Stimulated activated CD4-positive, alpha-beta T cell treated with anti-CD3 and anti-CD28 coated beads, Interleukin-1b, Interleukin-23, amount 100 ng/mL, for 1 hour (primary cell): ENCODE measurements at places on chromosomes 7 and 10.

DNA sequence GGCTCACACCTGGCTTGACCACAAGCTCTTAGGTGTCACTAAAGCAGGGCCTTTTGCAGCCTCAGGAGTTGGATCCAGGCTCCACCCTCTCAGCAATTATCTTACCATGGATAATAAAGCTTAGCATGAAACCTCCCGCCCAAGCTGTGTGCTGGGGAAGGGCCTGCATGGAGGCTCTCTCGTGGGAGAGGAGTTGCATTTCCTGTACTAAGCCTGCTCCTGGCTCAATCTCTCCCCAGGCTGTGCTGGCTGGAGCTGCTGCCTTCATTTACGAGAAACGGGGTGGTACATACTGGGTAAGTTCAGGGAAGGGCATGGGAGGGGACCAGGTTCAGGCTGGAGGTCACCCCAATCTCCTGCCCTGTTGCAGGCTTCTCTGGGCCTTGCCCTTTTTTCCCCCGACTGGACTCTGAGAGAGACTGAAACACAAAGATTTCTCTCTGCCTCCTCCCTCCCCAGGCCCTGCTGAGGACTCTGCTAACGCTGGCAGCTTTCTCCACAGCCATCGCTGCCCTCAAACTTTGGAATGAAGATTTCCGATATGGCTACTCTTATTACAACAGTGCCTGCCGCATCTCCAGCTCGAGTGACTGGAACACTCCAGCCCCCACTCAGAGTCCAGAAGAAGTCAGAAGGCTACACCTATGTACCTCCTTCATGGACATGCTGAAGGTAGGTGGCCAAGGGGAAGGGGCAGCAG, 2.7 kb downstream of the TMEM176A start:
- no peak for DNase-seq

GRCh38 chr7:20200361-20200760, 16.8 kb downstream of the MACC1 start:
- no peak for DNase-seq

DNA sequence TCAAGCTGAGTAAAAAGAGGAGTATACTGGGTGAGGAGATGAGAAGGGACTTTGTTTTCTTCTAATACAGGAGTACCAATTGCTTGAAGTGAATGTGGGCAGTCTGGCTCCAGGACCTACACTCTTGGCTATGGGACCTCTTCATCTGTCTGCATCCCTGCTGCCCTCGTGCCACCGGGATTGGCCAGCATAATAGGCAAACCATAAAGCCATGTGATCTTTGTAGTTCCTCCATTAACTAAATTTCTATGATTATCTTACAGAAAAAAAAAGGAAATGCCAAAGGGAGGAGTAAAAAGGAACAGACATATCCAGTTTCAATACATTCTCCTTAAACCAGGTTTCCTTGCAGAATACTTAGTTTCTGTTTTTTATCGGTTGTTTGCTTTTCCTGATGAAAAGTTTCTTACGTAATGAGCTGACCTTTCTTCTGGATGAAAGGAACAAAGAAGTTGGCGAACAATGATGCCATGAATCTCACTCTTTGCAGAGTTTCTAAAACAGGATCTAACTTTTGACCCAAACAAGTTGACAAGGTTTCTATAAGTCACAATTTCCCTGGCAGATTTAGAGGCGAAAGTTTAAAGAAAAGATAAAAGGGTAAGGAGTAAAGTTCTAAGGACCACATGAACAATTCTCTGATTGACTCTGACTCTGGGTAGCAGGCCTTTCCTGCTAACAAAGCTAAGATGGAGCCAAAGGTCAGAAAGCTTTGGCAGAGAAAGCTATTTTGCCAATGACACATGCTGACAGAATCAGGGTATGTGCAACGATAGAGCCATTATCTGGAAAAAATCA, 54.1 kb downstream of the LAMB1 start:
- no peak for DNase-seq

DNA sequence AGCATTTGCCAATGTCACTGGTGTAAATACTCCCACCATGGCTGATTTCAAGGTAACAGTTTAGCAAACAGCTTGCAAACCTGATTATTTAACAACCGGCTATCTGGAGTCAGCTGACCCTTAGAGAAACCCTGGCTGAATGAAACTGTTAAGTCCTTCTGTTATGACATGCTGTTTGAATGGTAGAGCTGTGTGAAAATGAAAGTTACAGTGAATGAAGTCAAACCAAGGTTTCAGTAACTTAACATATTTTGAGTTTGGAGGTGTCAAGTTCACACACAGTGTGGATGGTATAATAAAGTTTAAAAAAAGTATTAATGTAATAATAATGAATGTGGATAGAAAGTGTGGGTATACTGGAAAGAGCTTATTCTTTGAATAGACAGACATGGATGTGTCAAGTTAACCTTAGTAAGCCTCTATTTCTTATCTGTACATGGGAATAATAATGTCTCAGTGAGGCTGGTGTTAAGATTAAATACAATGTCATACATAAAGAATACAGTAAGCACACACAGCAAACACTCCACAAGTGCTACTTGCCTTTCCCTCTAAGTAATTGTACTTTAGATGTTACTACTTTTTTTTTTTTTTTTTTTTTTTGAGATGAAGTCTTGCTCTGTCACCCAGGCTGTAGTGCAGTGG, 150.4 kb downstream of the TAX1BP1 start:
- no peak for DNase-seq

DNA sequence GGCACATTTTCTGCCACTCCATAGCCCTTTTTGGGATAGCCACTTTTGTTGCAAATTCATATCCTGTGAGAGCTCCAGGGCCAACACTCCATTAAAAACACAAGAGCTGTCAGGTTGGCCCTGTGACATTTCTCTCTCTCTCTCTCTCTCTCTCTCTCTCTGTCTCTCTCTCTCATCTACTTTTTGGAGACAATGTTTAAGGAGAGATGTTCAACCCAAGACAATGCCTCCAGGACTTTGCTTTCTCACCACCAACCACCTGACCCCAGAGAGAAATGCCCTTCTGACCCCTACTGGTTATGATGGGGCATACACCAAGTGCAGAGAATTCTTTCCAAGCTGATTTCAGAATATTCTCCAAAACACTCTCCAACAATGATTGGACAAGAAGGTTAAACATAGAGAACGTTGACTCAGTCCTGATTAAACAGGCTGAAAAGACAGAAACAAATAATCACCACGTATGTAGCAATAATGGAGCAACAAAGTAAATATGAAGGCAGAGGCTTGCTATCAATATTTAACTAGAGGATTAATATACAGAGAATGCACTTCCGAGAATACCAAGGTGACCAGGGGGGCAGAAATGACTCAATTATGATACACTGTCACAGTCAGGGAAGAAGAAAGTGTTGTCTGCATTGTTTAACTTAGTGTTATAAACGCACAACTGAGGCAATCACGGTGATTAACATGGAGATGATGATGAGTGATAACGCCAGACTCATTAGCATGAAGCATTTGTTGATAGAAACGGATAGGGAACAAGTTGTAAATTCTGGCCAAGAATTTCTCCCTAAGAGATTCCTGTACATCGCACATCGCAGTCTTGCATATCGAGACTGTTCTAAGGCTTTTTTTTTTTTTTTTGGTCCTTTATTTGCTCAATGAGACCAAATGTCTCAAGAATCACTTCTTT, 178.5 kb downstream of the NRP1 start:
- no peak for DNase-seq

GRCh38 chr7:93432130-93432529, 142.4 kb downstream of the CALCR start:
- no peak for DNase-seq

- DNase-seq = no peak
These were observed 73.7 kb upstream of the SKAP2 start for GRCh38 chr7:26937939-26938623.

DNA sequence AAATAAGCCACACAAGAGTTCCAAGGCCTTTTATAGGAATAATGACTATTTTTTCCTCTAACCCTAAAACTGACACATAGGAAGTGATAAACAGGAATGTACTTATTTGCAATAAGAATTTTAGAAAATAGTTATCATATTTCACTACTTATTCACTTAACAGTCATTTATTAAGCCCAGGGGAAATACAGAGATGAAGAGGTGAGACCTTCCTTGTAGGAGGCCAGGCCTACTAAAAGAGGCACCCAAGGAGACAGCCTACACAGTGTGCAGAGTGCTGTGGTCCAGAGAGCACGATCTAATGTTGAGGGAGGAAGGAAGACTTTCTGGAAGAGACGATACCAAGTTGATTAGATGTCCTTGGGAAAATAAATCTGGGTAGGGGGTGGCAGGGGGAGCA, 45.0 kb upstream of the PPP1R3C start:
- no peak for DNase-seq

GRCh38 chr7:100351657-100352058, 6.3 kb upstream of the PILRB start:
- no peak for DNase-seq

- no peak for DNase-seq
These were observed 96.6 kb downstream of the PTPRE start for GRCh38 chr10:128003521-128003920.

DNA sequence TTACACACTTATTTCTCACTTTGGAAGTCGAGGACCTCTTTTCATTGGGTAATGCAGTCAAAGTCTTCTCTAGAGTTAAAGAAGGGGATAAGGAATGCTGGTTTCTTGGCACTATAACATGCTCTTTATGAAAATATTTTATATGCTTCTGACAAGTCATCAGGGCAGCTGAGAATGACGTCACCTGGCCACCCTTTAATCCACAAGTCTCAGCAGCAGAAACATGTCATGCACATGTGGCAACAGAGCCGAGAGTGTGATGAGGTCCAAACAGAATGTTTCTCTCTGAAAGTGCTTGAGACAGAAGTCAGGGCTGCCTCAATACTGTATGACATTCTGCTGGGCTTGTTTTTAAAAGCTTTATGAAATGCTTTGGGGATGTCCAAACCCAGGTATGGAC, 63.5 kb upstream of the C10orf90 start:
- DNase-seq = no peak

DNA sequence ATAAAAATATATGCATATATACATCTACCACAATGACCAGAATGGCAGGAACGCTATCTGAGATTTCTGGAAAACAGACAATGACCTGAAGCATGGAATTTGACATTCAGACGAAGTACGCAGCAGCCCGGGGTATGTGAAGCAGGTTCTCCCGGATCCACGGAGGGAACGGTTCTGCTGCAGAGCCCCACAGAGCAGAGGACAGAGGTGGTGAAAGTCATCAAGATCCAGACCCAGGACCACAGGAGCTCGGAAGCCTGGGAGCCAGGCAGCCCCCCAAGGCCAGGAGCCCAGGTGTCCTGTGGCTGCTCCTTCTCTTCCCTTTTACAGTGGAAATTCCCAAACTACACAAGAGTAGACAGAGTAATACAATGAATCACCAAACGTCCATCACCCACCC, 42.1 kb upstream of the DNAAF5 start:
- no peak for DNase-seq

- no peak for DNase-seq
These were observed 764 bp upstream of the TCF7L2 start for GRCh38 chr10:112949143-112949823.

DNA sequence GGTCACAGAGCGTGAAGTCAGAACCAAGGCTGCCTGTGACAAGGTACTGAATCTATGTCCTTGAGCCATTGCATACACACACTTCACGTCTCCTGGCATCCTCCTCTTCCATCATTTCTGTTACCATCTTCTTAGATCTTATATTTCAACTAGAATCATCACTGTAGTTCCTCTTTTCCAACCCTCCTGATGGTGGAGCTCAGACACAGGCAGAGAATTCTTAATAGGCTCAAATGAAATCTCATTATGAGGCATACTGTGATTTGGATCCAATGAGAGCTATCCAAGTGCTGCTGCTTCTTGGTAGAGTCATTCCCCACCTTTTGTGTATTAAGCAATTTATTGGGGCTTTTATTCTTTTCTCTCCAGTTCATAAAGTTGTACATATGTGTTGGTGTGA, 113.2 kb downstream of the CALCR start:
- no peak for DNase-seq

DNA sequence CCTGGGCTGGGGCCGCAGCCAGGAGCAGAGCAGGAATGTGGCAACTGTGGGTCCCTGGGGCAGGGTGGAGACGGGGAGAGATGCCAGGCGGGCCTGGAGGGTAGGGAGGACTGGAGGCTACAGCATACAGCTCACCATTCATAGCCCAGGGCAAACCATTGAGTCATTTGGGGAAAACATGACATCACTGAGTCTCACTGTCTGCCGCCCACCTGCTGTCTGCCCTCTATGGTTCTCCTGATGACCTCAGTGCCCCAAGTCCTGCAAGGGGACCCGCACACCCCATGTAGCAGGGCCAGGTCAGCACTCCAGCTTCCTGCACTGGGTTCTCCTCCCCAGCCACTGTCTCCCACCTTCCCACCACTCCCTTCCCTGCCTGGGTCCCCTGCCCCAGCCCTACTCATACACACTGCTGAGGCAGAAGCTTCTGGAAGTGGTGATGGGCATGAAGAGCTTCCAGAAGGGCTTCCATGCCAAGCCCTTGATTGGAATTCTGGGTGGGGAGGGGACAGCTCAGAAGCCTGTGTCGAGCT, 10.4 kb downstream of the CHST3 start:
- DNase-seq = no peak

DNA sequence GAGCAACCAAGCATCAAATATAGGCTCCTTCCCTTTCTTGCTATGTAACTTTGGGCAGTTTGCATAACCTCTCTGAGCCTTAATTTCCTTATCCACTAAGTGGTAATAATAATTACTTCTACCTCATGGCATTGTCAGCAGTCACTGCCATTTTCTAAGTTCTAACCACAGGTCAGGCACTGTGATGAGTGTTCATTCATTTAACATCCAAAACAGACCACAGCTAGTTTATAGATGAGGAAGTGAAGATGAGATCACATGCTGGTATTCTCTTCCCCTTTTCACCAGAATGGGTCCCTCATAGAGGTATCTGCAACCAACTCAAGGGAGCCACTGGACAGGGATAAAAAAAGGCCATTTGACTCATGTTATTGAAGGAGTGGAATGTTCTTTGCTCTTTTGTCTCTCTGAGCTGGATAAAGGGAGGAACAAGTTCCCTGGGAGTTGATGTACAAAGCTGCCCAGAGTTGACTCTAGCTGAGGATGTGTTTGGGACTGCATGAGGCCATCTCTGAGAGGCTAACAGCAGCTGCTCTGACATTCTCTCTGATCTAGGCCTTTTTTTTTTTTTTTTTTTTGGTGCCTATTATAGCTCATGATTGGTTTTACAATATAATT, 65.0 kb downstream of the DNAJC12 start:
- DNase-seq = no peak

DNA sequence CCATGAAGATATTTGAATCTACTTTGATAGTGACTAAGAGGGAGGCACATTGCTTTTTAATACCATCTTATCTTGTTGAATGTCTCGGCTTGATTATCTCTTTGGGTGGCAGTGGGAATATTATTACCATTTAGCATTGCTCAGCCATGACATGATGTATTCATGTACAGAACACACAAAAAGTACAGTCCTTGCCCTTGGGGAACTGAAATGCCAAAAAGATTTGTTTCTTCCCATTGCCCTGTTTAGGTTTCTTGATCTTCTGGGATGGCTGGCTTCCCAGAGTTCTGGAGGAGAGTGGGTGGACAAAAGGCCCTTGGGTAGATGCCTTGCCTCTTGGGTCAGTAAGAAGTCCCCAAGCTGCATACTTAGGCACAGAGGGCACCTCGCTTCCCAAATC, 23.8 kb downstream of the SUFU start:
- no peak for DNase-seq
